ENCODE measurements at places on chromosomes 4 and X.

- DNase-seq: no peak
These were observed 167.8 kb upstream of the HAND2 start for GRCh38 chr4:173697840-173698239.

GRCh38 chrX:51834076-51834475, 59.3 kb upstream of the MAGED1 start:
- DNase-seq: no peak

- DNase-seq: no peak
These were observed 19.1 kb upstream of the KIAA0232 start for GRCh38 chr4:6763330-6763851.

GRCh38 chrX:141221611-141222010, 20.7 kb downstream of the SPANXC start:
- DNase-seq: no peak

- peak; percentile 70 for DNase-seq
These were observed at the start of gene TLL1 for GRCh38 chr4:165872461-165873297. Gene TLL1, plus strand, starts transcription at chr4:165873237. Its CDS starts 668 bp downstream, at chr4:165873905.

DNA sequence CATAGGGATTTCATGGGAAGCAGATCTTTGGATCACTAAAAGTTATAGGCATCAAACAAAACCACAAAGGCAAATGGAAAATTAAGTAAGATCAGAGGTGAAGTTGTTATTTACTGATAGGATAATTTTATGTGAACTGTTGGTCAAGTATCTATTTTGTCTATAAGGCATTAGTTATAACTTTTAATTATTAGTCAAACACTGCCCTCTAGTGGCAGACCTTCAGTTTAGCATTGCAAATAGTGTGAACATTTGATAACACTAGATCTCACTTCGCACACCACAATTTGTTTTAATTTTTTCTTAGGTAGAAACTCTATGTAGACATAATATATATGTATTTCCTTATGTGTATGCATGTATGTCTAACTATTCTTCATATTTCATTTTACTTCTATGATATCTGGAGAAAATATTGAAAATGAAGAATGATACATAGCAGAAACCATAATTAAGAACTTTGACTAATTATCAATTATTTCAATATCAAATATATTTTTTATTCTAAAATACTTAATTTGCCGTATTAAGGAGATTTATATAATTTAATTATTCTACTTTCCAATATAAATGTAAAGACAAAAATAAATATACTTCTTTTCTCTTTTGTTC, 214.5 kb upstream of the TACR3 start:
- peak; percentile 7 for DNase-seq

GRCh38 chr4:78237360-78237759, 180.2 kb downstream of the FRAS1 start:
- no peak for DNase-seq

- no peak for DNase-seq
These were observed 106.2 kb upstream of the FAT1 start for GRCh38 chr4:186829740-186830449.

DNA sequence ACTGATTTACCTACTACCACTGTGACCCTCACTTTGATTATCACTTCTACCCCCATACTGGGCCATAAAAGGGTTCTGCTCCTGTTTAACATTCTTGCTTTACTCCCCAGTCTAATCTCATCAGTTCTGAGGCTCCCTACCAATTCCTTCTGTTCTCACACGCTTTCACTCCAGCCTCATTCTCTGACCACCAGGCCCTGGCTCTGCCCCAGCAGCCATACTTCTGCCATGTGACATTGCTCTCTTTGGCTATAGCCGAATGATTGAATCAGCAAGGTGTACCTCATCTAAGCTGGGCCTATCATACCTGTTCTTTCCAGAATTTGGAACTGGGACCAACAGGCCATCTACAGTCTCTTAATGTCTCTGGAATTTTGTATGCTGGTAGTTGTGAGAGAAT, 14.4 kb upstream of the ELF2 start:
- peak; percentile 19 for DNase-seq

DNA sequence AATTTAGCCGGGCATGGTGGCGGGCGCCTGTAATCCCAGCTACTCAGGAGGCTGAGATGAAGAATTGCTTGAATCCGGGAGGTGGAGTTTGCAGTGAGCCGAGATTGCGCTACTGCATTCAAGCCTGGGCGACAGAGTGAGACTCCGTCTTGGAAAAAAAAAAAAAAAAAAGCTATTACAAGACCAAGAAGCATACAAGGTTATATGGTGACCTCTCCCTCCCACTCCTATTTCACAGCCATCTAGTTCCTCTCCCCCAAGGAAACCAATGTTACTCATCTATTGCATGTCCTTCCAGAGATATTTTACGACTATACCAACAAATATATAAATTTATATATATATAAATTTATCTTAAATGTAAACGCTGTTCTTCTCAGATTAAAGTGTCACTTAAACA, 3.2 kb downstream of the SLC9A7 start:
- no peak for DNase-seq

GRCh38 chr4:124783847-124784246, 71.3 kb upstream of the ANKRD50 start:
- no peak for DNase-seq

- DNase-seq: no peak
These were observed 24.0 kb upstream of the GBA3 start for GRCh38 chr4:22668702-22669101.

DNA sequence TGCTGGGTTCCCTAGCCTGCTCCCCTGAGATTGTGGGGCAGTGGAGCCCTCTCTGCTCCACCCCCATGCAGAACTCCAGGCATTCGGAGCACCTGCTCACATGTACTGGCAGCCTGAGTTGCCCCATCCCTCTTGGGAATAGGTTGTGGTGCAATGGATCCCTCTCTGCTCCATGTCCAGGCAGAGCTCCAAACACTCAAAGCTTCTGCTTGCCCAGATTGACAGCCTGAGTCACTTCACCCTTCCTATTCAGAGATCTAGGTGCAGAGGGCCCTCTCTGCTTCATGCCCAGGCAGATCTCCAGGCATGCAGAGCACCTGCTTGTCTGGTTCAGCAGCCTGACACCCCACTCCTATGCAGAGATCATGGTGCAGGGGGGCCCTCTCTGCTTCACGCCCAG, 18.6 kb upstream of the TEX13B start:
- no peak for DNase-seq

DNA sequence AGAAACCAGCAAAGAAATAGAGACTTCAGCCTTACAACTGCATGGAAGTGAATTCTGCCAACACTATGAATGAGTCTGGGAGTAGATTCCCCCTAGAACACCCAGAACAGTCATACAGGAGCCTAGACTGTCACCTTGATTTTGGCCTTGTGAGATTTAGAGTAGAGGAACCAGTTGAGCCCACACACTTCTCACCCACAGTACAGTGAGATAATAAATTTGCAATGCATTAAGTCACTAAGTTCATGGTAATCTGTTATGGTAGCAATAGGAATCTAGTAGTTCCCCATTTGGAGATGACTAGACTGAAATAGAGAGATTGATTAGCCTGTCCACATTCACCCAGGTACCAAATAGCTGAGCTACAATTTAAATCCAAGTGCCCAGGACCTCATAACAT, 59.0 kb downstream of the FAM13A start:
- no peak for DNase-seq
